ENCODE measurements at places on chromosomes 1 and 21.
A peak's percentile ranks its signal among the peaks of the same experiment; 100 is the strongest.

- peak; percentile 81 for DNase-seq
Measured at GRCh38 chr1:113980110-113980509, 836 bp downstream of the OLFML3 start.

DNA sequence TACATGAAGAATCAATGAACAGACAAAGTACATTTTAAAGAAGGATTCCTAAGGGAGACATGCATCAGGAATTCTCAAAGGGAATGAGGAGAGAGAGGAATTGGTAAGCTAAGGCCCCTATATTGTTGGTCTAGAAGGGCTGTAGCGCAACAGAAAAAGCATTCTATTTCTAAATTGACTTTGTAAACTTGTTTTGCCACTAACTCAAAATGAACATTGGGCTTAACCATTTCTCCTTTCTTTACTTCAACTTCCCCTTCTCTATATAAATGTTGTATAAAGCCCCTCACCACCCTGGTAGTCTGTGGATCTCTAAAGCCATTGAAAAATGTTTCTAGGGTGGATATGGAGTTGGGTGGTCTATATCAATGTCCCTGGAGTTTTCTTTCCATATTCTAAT, 20.4 kb upstream of the OR6N2 start:
- no peak for DNase-seq

- DNase-seq, result no peak
Measured at GRCh38 chr1:172885411-172885810, 165.3 kb downstream of the TNFSF18 start.

- peak; percentile 94 for DNase-seq
Measured at GRCh38 chr21:45950740-45951515, 30.6 kb upstream of the COL6A1 start.

DNA sequence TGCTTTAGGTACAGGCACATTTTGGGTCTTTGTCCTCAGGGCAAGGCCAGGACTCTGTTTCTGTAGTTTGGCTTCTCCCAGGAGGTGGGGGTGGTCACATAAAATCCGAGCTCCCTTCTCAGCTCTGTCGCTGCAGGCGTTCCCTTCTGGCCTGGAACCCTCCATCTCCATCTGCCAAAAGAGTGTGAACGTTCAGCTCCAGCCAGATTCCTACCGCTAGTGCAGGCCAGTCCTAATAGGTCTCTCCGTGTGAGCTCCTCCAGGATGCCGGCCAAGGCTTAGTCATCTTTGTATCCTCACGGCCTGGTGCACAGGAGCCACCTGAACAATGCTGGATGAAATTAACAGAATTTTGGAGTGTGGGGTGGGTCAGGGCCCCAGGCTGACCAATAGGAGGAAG, 19.9 kb upstream of the KCNA10 start:
- no peak for DNase-seq

- DNase-seq, result no peak
Measured at GRCh38 chr1:151472856-151473731, 13.8 kb upstream of the POGZ start.

GRCh38 chr1:200739702-200740570, 1.2 kb downstream of the CAMSAP2 start:
- DNase-seq, result peak; percentile 24

- DNase-seq, result peak; percentile 35
Measured at GRCh38 chr21:37195059-37195458, 72.1 kb downstream of the VPS26C start.

DNA sequence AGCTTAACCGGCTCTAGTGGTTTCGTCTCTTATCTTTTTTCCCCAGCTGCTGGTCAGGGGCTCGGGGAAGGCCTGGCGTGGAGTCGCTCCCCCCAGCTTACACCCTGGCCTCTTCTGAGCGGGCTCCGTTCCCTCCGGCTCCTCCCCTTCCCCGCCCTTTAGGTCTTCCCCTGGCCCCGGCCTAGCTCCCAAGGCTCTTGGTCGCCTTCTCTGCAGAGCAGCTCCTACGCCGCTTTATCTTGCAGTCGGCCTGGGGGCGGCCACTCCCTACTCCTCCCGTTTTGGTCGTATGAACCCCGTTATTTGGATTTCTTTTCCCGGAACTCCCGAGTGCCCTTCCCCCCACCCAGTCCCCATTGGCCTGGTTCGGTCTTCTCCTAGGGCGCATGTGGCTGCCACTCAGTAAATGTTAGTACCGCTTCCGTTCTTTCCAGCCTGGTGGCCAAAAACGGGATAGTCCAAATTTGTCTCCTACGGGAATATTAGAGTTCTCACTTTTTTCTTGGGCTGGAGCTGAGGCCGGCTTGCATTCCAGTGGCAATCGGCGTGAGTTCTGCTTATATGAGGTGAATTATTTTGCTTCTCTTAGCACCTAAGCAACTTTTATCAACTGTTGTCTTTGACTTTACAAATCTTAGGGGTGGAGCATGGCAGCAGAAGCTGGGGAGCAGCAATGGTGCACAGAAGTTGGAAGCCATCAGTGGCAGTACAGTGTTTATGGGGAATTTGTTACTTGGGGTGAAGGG, 467 bp downstream of the THRAP3 start:
- DNase-seq, result peak; percentile 90

- peak; percentile 74 for DNase-seq
Measured at GRCh38 chr1:104648269-104648691, 898.6 kb downstream of the AMY1C start.

GRCh38 chr1:43220905-43221778, 48.6 kb upstream of the TMEM125 start:
- no peak for DNase-seq

GRCh38 chr21:27250366-27250765, 283.5 kb upstream of the ADAMTS5 start:
- DNase-seq, result no peak

- no peak for DNase-seq
Measured at GRCh38 chr1:65948609-65949229, 156.0 kb downstream of the PDE4B start.

- no peak for DNase-seq
Measured at GRCh38 chr1:162676750-162677149, 44.5 kb downstream of the DDR2 start.

DNA sequence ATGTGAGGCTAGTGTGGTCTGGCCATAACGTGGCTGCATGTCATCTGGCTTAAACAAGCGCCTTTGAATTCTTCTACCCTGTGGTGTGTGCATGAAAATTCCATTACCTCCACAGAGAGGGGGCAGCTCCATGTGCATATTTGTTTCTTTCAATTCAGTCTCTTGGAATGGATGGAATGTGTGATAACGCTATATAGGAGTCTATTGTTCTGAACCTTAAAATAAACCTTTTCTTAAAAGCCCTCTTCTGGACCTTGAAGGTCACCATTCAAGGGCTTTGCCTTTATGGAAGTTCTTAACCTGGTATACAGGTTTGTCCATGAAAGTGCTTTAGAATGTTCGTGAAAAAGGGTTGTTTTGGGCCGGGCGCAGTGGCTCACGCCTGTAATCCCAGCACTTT, 118.2 kb upstream of the ADGRL2 start:
- DNase-seq, result no peak

All from NCI-H2171 treated with DMSO at 0.1 percent for 48 hours (cell line).